CD8-positive, alpha-beta memory T cell (primary cell): ENCODE measurements at places on chromosomes 7 and 10. TPM values are rescaled to one million over a fixed set of nuclear protein-coding genes. Genes with fewer than 3 reads are reported as not detected.

ZSCAN25 gene
- total RNA-seq = 27.8 TPM

NEUROG3 gene
- not detected for total RNA-seq

- no peaks in the 10 kb centered on the region for H3K4me1 ChIP-seq
- H3K27me3 ChIP-seq = no peaks in the 10 kb centered on the region
- H3K27ac ChIP-seq = no peak overlapping the region
- no peaks in the 10 kb centered on the region for H3K36me3 ChIP-seq
- no peak overlapping the region for H3K4me3 ChIP-seq
- no peak for DNase-seq
Measured at GRCh38 chr10:72173619-72174296, 42.1 kb upstream of the ANAPC16 start.

GRCh38 chr7:21916629-21917028 lies 29.1 kb downstream of the CDCA7L start:
- H3K4me3 ChIP-seq = no peak overlapping the region
- no peaks in the 10 kb centered on the region for H3K36me3 ChIP-seq
- DNase-seq = no peak
- H3K27ac ChIP-seq = no peak overlapping the region

GRCh38 chr10:49616421-49617101 lies 2.7 kb downstream of the CHAT start:
- H3K4me1 ChIP-seq = no peaks in the 10 kb centered on the region
- peaks cover 16% of the 10 kb centered on the region for H3K27me3 ChIP-seq
- no peak overlapping the region for H3K27ac ChIP-seq
- DNase-seq = no peak
- no peaks in the 10 kb centered on the region for H3K36me3 ChIP-seq
- H3K4me3 ChIP-seq = no peak overlapping the region

GRCh38 chr10:77670817-77671443 lies 33.3 kb upstream of the KCNMA1 start:
- no peak for DNase-seq
- no peaks in the 10 kb centered on the region for H3K27me3 ChIP-seq
- H3K4me1 ChIP-seq = no peaks in the 10 kb centered on the region
- H3K4me3 ChIP-seq = no peak overlapping the region
